AG10803 (cell line): ENCODE measurements at places on chromosomes 7 and 10.
A peak's percentile ranks its signal among the peaks of the same experiment; 100 is the strongest.

DNA sequence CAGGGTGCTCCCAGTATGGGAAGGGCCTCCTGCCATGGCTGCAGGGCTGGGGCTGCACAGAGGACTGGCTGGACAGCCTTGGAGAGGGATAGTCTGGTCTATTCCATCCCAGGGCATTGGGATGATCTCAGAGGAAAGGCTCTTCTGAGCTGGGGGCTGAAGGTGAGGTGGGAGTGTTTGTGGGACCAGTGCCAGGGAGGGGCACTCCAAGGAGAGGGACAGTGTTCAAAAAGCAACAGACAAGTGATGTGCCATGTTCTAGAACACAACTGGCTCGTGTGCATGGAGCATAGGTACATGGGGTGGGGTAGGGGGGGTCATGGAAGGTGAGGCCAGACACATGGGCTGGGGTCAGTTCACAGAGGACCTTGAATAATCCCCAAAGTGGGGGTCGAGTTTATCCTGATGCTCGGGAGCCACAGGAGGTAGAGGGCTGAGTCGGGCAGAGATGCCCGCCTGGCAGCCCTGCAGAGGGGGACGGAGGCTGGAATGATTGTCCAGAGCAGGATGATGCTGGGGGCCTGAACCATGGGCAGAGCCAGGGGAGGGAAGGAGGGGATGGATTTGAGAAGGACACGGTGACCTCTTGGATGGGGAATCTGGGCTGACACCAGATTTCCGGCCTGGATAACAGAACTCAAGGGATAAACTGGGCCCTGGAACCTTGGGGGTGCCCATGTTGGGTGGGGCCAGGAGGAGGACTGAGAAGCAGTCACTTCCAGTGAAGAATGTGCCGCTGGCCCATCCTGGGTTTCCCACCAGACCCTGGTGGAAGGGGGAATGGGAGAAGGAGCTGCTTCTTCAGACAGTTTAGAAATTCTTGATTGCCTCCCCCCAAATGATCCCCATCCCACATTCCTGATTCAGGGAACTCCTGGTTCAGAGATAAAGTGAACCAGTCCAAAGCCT, 50.4 kb downstream of the NEURL1 start:
- no peak for DNase-seq

DNA sequence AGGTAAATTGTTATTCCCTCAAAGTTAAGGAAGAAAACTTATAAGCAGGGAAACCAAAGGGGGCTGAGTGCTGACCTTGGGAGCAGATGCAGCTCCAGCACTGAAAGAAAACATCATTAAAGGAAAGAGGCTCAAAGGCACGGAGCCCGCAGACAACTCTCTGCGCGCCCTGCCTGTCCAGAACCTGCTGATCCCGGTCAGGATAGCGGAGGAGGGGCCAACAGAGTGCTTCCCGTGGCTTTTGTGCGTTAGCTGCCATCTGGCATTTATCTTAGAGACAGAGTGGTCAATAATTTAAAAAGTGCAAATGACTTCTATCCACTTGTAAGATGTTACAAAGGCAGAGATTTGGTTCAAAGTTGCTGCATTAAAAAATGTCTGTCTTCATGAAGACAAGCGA, 162.1 kb downstream of the FANK1 start:
- no peak for DNase-seq

- no peak for DNase-seq
These were observed 60.2 kb downstream of the FIGNL1 start for GRCh38 chr7:50389961-50390360.

GRCh38 chr7:5620459-5620881, 161.0 kb downstream of the RNF216 start:
- no peak for DNase-seq

DNA sequence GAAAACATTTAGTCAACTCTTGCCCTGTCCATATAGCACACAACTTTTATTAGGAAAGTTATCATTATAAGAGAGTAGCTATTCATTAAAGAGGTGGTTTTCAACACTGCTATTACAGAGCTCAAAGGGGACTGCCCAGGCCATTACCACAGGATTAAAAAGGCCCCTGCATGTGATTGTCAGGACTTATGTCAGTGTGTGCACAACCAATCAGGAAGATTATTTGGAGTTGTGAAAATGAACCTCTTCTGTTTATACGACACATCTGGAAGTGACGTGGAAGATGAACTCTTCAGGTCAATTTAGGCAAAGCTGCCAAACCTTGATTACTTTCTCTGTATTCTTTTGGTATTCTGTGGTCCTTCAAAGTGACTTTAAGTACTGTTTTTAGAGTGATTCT, 14.7 kb downstream of the CCNY start:
- DNase-seq, result no peak

DNA sequence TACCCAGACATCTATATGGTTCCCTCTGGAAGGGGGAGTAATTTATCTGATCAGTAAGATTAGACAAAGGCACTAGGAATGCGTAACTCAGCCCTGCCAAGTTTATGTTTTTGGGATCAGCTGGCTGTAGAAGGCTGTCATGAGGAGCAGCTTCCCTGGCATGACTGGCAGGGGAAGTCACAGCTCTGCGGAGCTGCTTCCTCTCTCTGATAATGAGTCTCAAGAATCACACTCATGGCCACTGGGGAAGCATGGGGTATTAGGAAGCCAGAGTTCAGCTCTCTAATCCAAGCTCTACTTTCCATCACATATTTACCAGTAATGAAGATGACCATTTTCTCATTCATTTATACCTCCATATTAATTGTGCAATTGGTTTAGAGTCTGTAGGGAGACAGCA, 758.9 kb downstream of the GRM8 start:
- no peak for DNase-seq

GRCh38 chr10:93076871-93077270, 3.2 kb downstream of the CYP26A1 start:
- DNase-seq, result no peak

DNA sequence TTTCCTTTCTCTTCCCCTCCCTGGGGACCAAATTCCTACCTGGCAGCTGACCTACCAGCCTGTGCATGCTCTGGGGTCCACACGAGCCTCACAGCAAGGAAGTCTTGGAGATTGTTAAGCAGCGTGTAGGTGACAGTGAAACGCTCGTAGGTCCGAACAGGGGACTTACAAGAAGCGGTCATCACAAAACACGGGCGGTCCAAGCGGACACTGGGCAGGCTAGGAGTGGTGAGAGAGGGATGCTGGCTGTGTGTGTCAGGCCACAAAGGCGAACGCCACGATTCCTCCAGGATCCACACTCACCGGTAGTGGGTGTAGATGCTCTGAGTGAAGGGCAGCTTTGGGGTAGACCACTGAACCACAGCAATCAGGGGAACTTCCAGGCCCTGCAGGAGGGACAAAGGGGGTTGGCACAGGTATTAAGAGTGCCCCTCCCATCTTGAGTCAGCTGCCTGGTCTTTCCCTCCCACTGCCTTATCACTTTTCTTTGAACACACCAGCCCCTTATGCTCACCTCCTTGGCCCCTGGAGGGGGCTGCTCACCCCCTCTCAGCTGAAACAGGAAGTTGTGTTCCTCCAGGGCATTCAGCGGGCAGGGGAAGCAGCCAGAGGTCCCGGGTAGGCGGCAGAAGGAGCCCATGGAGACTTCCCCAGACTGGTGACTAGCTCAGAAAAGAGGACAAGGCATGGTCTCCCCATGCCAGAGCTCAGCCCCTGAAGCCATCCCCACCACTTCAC, 2.0 kb downstream of the TRAPPC14 start:
- no peak for DNase-seq

GRCh38 chr10:50346942-50347341, 95.6 kb upstream of the ASAH2 start:
- DNase-seq, result no peak

DNA sequence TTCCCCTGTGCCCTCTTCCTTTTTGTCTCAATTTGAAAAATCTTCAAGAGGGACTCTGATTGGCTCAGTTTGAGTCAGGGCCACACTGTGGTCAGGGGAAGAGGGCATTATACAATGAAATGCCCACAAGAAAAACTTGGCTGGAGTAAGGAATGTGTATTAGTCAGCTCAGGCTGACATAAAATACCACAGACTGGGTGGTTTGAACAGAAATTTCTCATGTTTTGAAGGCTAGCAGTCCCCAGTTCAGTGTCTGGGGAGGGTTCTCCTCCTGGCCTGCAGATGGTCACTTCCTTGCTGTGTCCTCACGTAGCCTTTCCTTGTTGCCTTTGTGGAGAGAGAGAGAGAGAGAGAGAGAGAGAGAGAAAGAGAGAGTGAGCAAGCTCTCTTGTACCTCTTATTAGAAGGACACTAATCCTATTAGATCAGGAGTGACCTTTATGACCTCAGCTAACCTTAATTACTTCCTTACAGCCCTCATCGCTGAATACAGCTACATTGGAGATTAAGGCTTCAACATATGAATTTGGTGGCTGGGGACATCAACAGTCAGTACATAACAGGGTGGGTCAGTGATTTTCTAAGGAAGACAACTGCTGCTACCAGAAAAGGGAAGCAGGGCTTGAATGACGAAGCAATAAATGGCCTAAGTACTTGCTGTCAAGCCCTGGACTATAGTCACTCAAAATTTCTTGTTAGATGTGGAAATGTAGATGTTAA, 25.8 kb upstream of the FAM13C start:
- peak; percentile 99 for DNase-seq

- no peak for DNase-seq
These were observed 221.2 kb downstream of the PLXNA4 start for GRCh38 chr7:132355048-132355447.

DNA sequence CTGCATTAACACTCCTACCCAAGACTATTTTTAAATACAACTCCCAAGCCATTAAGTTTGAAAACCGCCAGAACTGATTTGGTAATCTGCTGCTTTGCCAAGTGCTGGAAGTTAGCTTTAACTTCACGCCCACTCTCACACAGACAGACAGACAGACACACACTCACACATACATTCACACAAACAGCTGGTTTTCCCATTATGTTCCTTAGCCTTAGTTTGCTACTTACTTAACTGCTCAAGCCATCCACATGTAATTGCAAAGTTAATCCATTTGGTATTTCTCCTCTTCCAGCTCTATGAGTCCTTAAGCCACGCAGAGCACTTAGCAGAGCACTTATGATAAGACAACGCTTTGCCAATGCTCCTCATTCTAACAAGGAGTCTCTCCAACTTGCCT, 8.3 kb downstream of the COBL start:
- no peak for DNase-seq

DNA sequence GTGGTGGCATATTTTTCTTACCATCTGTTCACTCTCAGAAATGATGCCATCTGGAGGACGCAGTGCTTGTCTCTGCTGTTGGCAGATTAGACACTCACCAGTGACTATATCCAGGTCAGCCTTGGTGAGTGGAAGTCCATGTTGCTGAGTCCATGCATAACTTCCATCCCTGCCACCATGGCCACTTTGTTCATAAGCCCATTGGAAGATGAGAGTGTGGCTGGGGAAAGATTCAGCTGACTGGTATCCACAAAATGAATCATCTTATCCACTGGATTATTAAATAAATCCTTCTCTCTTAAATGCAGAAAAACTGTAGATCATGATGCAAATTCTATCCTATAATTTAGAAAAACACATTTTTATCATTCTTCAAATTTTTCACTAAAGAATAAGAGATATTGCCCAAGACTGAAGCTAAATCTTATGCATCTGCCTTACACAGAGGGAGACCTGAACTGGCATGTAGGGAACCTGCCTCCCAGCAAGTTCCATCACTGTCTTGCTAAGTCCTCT, 726.9 kb downstream of the TNS3 start:
- DNase-seq, result peak; percentile 93

DNA sequence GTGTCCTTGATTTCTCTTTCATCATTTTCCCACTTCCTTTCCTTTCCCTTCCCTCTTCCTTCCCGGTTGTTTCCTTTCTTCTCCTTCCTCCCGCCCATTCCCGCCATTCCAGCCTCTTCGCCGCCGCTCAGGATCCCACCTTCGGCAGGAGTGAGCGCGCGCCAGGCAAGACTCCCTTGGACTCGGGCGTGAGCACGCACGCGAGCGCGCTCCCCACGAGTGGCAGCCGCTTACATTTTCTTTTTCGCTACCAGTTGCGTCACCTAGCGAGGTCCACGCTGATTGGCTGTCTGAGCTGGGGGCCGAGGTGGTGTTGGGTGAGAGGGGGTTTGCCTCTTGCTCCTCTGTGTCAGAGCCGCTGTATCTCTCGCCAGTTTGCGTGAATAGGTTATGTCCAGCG, 11.8 kb downstream of the ZAN start:
- DNase-seq, result peak; percentile 17

DNA sequence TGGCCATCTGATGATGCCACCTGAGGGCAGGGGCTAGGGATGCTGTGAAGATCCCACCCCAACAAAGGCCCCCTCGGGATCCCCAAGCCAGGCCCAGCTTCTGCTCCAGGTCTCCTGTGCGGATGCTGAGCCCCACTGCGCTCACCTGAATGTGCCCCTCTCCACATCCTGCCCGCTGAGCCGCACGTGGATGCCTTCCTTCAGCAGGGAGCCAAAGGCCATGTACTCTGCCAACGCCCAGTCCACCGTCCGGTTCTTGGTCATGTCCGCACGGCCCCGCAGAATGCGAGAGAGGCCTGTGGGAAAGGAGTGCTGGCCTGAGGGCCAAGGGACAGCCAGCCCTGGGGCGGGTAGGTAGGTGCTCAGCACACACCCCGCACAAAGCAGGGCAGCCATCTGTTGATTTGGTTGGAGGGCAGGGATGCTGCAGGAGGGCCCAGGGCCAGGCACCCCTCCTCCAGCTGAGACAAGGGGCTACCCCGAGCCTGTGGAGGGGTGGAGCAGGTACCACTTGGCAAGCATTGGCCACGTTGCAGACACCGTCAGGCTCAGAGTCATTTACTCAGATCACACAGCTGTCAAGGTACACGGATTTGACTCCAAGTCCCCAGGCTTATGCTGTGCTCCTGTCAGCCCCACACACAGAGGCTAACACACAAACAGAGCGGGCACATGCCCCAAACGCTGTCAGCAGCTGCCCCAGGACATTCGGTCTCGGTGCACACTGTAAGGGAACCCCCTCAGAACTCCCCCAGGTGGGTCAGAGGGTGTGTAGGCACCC, 19.2 kb downstream of the OGDHL start:
- DNase-seq, result no peak

DNA sequence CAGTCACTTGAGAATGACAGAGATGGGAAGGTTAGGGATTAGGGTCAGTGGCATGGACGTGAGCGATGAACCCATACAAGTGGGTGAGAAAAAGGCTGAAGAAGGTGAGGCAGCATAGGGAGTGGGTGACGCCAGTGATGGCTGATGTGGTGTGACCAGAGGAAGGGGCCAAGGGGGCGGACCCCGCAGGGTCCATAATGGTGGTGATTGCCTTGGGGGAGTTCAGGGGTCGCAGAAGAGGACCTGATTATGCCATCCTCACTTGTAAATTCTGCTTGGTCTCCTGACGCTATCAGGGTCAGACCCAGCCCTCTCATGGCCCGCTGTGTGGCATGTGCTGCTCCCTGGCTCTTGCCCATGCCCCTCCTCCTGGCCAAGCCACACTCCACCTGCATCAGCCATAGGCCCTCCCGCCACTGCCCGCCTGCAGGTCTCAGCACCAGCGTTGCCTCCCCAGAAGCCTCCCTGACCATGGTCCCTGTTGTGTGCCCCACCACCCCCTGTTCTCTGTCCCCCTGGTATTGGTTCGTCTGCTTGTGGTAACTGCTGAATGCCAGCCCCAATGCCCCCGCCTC, 235.7 kb downstream of the EBF3 start:
- no peak for DNase-seq
